Stomach (tissue), 19 donors: ENCODE measurements at places on chromosomes 1 and 21.

GRCh38 chr1:21437341-21437640, 2.6 kb upstream of the NBPF3 start:
- no peak for DNase-seq

- DNase-seq, result peak; percentile 95
Observed at GRCh38 chr1:156123356-156124196, 9.1 kb downstream of the LMNA start.

DNA sequence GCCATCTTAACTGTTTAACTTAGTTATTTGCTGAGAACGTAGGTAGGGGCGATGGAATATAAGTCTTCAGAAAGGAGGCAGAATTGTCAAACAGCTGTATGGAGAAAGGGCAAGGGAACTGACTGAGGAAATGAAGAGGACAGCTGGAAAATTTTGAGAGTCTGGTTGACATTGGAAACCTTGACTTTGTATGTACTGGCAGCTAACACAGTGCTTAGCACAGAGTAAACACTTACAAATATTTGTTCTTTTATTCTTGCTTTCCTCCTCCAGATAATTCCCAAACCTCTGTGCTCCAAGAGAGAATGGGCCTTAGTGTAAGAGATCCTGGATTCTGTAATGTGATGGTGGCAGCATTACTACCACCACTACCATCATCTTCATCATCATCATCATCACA, 91.3 kb downstream of the ZSCAN20 start:
- no peak for DNase-seq

DNA sequence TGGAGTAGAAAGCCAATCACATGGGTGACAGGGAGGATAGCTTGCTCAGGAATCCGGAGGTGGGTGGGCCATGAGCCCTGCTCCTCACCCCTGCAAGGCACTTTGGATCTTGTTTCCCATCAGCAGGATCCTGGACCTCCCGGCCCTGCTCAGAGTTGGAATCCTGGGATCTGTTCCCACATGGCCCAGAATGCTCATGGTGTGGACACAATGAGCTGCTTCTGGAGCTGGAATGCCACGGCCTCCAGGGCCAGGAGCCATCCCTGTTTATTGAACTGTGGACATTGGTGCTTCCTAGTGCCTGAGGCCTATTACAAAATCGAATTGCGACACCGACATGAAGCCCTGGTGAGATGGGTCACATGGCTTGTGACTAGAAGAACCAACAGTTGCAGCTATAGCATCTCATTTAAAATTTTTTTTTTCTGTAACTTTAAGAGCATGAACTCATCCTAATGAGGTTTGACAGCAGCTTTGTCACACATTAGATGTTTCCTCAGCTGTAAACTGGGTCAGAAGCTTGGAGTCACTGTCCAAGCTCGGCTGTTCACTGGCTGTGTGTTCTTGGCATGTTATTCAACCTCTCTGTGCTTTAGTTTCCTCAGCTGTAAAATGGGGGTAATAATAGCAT, 40.4 kb upstream of the GOLT1A start:
- DNase-seq, result peak; percentile 35

DNA sequence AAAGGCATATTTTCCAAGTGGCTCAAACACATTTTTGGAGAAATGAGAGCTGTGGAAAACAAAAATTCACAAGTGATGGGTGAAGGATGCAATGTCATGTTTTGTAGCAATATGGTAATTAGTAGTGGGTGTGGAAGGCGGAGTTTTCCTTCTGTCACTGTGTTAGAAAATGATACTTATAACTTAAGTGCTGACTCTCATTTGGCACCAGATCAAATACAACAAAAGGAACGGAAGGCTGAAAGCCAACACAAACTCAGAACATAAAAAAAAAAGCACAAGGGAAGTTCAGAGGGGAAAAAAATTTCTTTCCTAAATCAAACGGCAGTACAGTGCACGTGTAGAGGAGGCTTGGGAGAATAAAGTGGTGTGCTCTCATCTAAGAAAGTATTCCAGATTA, at the start of gene TNFSF18:
Gene TNFSF18, minus strand, starts transcription at position 77 of the 400 bp plus-strand sequence. Its CDS starts 45 bp downstream, at position 32.
- peak; percentile 60 for DNase-seq
